GM23248 (cell line): ENCODE measurements at places on chromosomes 1 and 21.

- DNase-seq = no peak
Observed at GRCh38 chr1:151069103-151069486, 1.5 kb upstream of the GABPB2 start.

- no peak for DNase-seq
Observed at GRCh38 chr1:48675251-48675650, 101.4 kb downstream of the BEND5 start.

- peak; percentile 73 for DNase-seq
Observed at GRCh38 chr1:11806307-11806936, 431 bp downstream of the CLCN6 start.

DNA sequence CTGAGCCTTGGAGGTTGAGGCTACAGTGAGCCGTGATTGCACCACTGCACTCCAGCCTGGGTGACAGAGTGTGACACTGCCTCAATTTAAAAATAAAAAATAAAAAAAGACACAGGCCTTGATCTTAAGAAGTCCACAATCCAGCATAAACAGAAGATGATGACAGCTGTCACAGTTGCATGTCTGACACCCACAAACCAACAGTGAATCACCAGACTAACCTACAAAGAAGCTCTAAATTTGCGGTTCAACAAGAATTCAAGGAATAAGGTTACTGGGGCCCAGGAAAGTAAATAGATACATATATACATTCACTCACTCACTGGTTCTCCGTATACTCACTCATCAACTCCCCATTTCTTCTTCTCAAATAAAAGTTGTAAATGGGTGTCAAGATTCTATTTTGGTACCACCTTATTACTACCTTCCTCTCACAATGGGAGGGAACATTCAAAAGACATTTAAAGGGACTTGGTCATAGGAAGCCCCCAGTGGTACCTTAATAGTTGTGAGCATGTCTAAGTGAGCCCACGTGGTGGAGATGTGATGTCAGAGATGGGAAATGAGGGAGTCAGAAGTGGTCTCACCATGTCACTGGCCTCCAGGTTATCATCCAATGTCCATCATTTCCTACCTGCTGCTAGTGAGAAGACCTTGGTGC is 66.9 kb upstream of the PRDX6 start:
- DNase-seq = peak; percentile 31

- DNase-seq = no peak
Observed at GRCh38 chr1:46464915-46465314, 24.7 kb upstream of the DMBX1 start.

GRCh38 chr21:29025328-29025713 is 853 bp downstream of the USP16 start:
- peak; percentile 71 for DNase-seq

DNA sequence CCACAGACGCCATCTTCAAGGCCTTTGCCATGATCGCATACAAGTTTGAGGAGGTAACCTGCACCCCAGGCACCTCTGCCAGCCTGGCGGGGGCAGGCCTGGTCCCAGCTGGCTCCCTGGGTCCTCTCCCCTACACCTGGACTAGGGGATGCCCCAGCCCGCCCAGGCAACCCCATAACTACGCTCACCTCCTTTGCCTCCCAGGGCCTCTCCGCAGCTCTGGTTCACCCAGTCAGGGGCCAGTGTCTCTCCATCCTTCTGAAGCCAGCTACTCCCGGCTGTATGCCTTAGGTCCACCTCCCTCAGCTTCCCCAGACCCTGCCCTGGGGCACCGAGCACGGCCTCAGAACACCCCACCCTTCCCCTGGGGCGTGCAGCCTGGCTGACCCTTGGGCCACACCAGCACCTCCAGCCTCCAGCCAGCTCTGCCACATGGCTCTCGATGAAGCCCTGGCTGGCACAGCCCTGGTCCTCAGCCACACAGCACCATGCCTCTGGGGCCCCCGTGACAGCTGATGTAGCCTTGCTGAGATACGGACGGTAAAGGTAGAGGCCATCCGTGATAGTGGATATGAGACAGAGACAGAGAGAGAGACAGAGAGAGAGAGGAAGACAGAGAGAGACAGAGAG is 80.4 kb upstream of the COL6A1 start:
- DNase-seq = no peak

- no peak for DNase-seq
Observed at GRCh38 chr21:30146558-30147282, 19.9 kb downstream of the CLDN17 start.
